Naive thymus-derived CD8-positive, alpha-beta T cell (primary cell): ENCODE measurements at places on chromosomes 1 and 21. TPM values are rescaled to one million over a fixed set of nuclear protein-coding genes. Genes with fewer than 3 reads are reported as not detected.

DNA sequence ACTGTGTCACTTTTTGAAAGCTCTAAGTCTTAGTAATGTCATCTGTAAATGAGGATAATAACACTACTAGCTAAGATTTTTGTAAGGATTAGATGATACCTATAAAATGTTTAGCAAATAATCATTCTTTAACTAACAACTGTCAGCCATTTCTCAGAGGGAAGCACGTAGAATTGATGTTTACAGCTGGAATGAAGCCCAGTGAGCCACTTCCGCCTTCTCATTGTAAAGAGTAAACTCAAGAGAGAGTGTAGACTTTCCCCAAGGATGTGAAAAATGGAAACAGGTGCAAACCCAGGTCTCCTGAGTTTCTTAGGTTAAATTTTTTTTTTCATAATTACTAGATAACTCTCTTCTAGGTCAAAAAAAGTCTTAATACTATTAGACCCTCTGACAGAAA lies 4.9 kb downstream of the GREM2 start:
- peaks cover 10% of the 10 kb centered on the region for H3K27me3 ChIP-seq
- H3K4me3 ChIP-seq, result no peak overlapping the region
- H3K36me3 ChIP-seq, result no peaks in the 10 kb centered on the region
- H3K27ac ChIP-seq, result no peak overlapping the region

DNA sequence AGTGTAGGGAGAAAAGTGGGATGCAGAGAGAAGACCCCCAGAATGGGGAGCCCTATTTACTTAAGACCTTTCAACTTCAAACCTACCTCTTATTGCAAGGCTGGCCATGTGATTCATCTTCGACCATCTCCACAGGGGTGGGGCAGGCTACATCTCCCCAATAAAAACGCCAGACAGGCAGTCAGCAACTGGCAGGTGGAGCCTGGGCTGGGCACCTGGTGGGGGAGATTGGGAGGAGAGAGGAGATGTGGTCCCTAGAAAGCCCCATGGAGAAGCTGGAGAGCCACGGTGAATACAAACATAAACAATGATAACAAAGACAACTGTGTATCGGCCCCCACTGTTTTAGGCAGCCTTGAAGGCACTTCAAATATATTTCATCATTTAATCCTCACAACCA lies 336.7 kb upstream of the PROX1 start:
- DNase-seq, result no peak
- H3K36me3 ChIP-seq, result no peaks in the 10 kb centered on the region
- no peak overlapping the region for H3K27ac ChIP-seq
- H3K27me3 ChIP-seq, result peaks cover 12% of the 10 kb centered on the region

GRCh38 chr1:198318085-198318484 lies 161.3 kb downstream of the NEK7 start:
- H3K4me3 ChIP-seq, result no peak overlapping the region
- no peak for DNase-seq
- H3K27ac ChIP-seq, result peak overlapping the region; percentile 16
- H3K36me3 ChIP-seq, result peaks cover 18% of the 10 kb centered on the region
- peaks cover 20% of the 10 kb centered on the region for H3K4me1 ChIP-seq
- H3K27me3 ChIP-seq, result no peaks in the 10 kb centered on the region

DNA sequence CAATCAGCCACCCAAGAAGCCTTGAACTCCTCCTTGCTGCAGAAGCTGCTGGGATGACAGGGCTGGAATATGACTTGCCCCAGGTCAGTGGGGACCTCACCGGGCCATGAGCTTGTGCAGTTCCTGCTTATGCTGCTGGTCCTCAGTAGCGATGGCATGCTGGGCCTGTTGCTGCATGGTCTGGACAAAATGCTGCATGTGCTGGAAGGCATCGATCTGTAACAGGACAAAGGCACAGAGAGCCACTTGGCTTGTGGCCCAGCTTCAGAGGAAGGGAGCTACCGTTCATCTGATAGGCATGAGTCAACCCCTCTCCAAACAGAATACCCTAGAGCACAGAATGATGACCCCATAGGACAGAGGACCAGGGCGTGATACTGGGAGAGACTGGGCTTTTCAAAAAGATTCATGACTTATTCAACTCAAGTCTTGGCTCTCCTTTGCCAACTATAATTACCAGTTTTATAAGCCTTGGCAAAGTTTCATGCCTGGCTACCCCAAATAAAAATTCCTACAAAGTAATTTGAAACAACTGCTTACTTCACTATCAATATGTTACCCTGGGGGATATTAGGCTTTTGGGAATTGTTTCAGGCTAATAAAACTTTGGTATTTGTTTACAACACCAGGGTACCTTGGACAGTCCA lies 34.7 kb upstream of the EXOSC10 start:
- no peak for DNase-seq
- no peak overlapping the region for H3K4me3 ChIP-seq
- peaks cover 94% of the 10 kb centered on the region for H3K36me3 ChIP-seq
- no peaks in the 10 kb centered on the region for H3K4me1 ChIP-seq

DNA sequence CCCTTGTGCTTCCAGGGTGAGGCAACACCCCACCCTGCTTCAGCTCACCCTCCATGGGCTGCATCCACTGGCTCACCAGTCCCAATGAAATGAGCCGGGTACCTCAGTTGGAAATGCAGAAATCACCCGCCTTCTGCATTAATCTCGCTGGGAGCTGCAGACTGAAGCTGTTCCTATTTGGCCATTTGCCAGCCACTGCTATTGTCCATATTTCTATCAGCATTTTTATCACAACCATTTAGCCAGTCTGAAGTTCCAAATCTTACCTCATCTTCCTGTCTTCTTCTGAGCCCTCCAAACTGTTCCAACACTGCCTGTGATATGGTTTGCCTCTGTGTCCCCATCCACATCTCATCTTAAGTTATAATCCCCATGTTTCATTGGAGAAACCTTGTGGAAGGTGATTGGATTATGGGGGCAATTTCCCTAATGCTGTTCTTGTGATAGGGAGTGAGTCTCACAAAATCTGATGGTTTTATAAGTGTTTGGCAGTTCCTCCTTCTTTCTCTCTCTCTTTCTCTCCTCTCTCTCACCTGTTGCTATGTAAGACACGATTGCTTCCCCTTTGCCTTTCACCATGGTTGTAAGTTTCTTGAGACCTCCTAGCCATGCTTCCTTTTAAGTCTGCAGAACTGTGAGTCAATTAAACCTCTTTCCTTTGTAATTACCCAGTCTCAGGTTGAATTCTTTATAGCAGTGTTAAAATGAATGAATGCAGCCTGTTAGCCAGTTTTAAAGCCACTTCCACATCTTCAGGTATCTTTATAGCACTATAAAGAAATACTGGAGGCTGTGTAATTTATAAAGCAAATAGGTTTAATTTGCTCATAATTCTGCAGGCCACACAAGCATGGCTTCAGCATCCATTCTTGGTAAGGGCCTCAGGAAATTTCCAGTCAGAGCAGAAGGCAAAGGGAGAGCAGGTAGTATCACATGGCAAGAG lies 203.5 kb downstream of the FCRL5 start:
- H3K27ac ChIP-seq, result no peak overlapping the region
- no peak for DNase-seq
- H3K36me3 ChIP-seq, result peaks cover 5% of the 10 kb centered on the region
- peaks cover 26% of the 10 kb centered on the region for H3K27me3 ChIP-seq

DNA sequence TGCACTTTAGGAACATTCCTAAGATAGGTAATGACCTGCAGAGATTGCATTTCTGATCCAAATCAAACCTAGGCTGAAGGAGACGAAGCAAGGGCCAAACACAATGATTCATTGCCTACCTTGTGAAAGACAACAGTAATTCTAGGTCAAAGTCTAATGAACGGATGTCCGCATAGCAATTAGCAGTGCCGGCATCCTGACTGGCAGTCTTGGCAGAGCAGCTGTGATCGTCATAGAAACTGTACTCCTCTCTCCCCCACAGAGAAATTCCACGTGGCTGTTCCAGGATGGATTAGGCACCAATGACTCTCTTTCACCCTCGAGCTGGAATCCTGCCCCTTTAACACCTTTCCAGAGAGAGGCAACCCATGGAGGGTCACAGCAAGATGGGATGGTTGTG lies 28.9 kb upstream of the VAV3 start:
- no peak for DNase-seq
- H3K36me3 ChIP-seq, result no peaks in the 10 kb centered on the region
- no peak overlapping the region for H3K4me3 ChIP-seq
- no peaks in the 10 kb centered on the region for H3K4me1 ChIP-seq

- no peak overlapping the region for H3K4me3 ChIP-seq
- DNase-seq, result no peak
- no peaks in the 10 kb centered on the region for H3K36me3 ChIP-seq
- no peaks in the 10 kb centered on the region for H3K4me1 ChIP-seq
- H3K27me3 ChIP-seq, result no peaks in the 10 kb centered on the region
Measured at GRCh38 chr21:16055014-16055413, 325.2 kb downstream of the USP25 start.

DNA sequence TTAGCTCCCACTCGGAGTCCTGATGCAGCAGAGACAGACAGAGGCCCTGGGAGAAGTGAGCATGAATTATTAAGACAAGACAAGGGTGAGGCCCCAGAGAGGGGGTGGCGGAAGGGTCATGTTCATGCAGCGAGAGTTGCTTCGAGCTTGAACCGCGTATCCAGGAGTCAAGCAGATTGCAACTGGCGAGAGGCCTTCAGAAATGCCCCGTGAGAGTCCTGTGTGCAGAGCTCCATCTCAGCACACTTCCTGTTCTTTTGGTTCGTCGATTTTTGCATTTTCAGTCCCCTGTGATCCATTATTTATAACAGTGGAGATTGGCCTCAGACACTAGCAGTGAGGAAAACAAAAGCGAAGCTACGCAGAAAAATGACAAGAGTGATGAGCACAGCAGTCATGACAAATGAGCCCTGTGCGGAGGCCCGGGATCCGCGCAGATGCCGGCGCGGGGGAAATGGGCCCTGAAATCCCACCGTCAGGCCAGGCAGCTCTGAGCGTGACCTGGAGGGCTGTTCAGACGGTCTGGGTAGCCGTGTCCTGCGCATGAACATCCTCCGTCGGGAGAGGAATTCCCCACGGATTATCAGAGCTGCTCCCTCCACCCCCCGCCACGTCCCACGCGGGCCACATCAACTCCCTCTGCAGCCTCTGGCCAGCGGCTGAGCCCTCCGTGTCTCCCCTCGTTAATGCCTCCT lies 15.0 kb downstream of the PDE9A start:
- peaks cover 12% of the 10 kb centered on the region for H3K4me1 ChIP-seq
- H3K36me3 ChIP-seq, result peaks cover 1% of the 10 kb centered on the region
- H3K27me3 ChIP-seq, result no peaks in the 10 kb centered on the region
- DNase-seq, result no peak
- no peak overlapping the region for H3K27ac ChIP-seq

DNA sequence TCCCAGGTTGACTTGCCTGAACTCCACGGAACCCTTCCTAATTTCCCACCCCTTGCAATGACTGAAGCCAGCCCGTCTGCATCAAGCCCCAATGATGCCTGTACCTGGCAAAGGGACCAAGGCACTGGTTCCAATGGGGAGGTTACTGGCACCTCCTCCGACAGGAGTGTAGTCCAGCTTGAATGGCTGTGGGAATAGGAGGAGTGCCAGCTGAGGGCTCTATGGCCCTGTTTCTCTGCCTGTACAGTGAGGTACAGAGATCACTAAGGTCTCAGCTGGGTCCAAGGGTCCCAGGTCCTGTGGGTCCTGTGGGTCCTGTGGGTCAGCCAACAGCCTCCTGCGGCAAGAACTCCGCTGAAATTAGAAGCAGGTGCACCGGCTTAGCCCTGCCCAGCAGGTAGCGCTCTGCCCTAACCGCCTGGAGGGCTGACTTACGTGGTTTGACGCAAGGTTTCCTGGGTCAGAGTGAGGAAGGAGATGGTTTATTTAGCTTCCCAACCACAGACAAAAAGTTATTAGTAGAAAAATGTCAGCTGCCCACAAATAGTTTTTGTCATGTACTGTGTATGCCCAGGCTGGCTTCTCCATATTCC lies 9.9 kb upstream of the SPRR4 start:
- no peak for DNase-seq
- peaks cover 8% of the 10 kb centered on the region for H3K27me3 ChIP-seq
- no peaks in the 10 kb centered on the region for H3K36me3 ChIP-seq
- no peaks in the 10 kb centered on the region for H3K4me1 ChIP-seq

- H3K27ac ChIP-seq, result no peak overlapping the region
- peak overlapping the region; percentile 24 for H3K4me3 ChIP-seq
- H3K36me3 ChIP-seq, result peaks cover 52% of the 10 kb centered on the region
- H3K4me1 ChIP-seq, result peaks cover 37% of the 10 kb centered on the region
- no peaks in the 10 kb centered on the region for H3K27me3 ChIP-seq
- no peak for DNase-seq
Measured at GRCh38 chr1:28229996-28230395, 2.8 kb downstream of the DNAJC8 start.

DNA sequence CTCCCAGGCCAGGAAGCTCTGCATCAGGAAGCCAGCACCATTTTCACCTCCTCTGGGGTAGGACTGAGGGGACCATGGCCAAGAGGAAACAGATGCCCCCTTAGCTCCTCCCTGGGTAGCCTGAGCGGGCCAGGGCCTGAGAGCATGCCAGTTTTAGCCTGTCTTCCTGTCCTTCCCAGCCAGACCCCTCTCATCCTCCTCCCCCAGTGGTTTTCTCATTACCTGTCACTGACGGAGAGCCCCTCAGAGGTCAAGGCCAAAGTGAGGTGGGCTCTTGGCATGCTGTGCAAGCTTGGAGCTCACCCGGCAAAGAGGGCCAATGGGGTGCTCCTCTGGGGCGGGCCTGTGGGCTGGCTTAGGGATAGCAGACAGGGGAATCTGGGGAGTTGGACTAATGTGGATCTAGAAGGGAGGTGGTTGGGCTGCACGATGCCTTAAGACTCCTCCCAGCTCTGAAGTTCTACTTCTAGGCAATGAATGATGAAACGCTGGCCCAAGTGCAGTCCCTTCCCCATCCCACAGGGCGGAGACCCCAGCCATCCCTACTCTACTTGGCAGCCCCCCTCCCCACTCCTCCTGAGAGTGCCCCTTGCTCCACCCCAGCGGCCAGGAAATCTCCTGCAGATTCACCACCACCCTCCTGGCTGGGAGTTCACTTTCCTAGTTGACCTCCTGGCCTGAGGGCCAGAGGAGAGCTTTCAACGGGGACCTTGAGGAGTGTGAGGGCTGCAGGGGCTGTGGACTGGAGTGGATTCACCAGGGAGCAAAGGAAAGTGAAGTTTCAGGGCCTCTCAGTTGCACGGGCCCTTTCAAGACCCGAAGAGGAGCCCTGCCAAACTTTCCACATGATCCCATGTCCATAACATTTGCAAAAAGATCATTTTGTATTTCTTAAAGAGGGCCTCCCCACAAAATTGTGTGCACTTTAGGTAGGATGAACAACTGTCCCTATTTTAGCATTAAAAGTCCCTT lies 9.4 kb upstream of the LMNA start:
- H3K4me1 ChIP-seq, result peaks cover 27% of the 10 kb centered on the region
- H3K36me3 ChIP-seq, result no peaks in the 10 kb centered on the region
- peak overlapping the region; percentile 79 for H3K4me3 ChIP-seq
- H3K27me3 ChIP-seq, result peaks cover 6% of the 10 kb centered on the region
- peak overlapping the region; percentile 98 for H3K27ac ChIP-seq
- DNase-seq, result no peak

DNA sequence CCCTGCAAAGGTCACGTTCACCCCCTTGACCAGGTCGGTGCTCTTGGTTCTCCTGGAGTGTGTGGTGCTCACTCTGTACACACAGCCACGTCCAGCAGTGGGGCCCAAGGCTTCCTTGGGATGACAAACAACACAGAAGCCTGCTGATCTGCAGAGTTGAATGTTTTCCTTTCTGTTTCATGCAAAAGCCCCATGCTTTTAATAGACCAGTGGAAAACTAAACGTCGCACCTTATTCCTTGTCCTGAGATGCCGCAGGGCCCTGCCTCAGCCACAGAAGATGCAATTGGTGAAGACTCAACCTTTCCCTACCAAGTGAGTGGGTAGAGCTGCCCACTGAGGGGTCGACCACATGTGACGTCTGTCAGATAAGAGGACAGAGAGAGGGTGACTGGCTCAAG lies 5.8 kb upstream of the PDPN start:
- no peak for DNase-seq
- no peaks in the 10 kb centered on the region for H3K4me1 ChIP-seq
- H3K27ac ChIP-seq, result no peak overlapping the region
- H3K27me3 ChIP-seq, result peaks cover 30% of the 10 kb centered on the region
- peaks cover 7% of the 10 kb centered on the region for H3K36me3 ChIP-seq

SLAMF6 gene
- polyA plus RNA-seq, result 69.5 TPM

PLPP3 gene
- not detected for polyA plus RNA-seq

TCHH gene
- not detected for polyA plus RNA-seq

PCAT6 gene
- not detected for polyA plus RNA-seq

ECE1 gene
- polyA plus RNA-seq, result 20.5 TPM
